PC-3 (cell line): ENCODE measurements at places on chromosomes 12 and 14. TPM values are rescaled to one million over a fixed set of nuclear protein-coding genes. Genes with fewer than 3 reads are reported as not detected.
A peak's percentile ranks its signal among the peaks of the same experiment; 100 is the strongest.

MMP17 gene
- 30.2 and 31.8 TPM in 2 replicates for total RNA-seq

SLC5A8 gene
- total RNA-seq = not detected in 2 replicates

TAMALIN gene
- total RNA-seq = 0.29 and 0.58 TPM in 2 replicates

CPNE6 gene
- not detected in 2 replicates for total RNA-seq

SLC38A4 gene
- not detected in 2 replicates for total RNA-seq

CEP83 gene
- total RNA-seq = 11.8 and 20.4 TPM in 2 replicates

TMEM233 gene
- total RNA-seq = not detected in 2 replicates

KITLG gene
- total RNA-seq = 8.4 and 14.9 TPM in 2 replicates

MAP1LC3B2 gene
- not detected in 2 replicates for total RNA-seq

CCDC177 gene
- not detected in 2 replicates for total RNA-seq

PRKD1 gene
- 1.2 and 3.0 TPM in 2 replicates for total RNA-seq

OR4E1 gene
- not detected in 2 replicates for total RNA-seq

- H3K27me3 ChIP-seq = no peaks in the 10 kb centered on the region
- H3K27ac ChIP-seq = no peak overlapping the region
- no peak overlapping the region for H3K4me3 ChIP-seq
- DNase-seq = no peak
- no peaks in the 10 kb centered on the region for H3K36me3 ChIP-seq
- H3K4me1 ChIP-seq = no peaks in the 10 kb centered on the region
These were observed 249.2 kb downstream of the ETNK1 start for GRCh38 chr12:22874151-22874550.

GRCh38 chr12:107955966-107956643 is 173.0 kb upstream of the WSCD2 start:
- H3K27ac ChIP-seq = no peak overlapping the region
- no peaks in the 10 kb centered on the region for H3K36me3 ChIP-seq
- H3K4me3 ChIP-seq = no peak overlapping the region
- no peak for DNase-seq

- H3K4me1 ChIP-seq = peaks cover 3% of the 10 kb centered on the region; the same call in 1 of the 2 replicates
- DNase-seq = no peak
- H3K4me3 ChIP-seq = no peak overlapping the region
- H3K27ac ChIP-seq = no peak overlapping the region
- H3K36me3 ChIP-seq = peaks cover 33% of the 10 kb centered on the region
These were observed 32.7 kb downstream of the KDM5A start for GRCh38 chr12:356276-356988.

GRCh38 chr12:90979951-90980350 is 24.8 kb downstream of the EPYC start:
- peaks cover 10% of the 10 kb centered on the region for H3K4me1 ChIP-seq
- DNase-seq = no peak
- no peak overlapping the region for H3K4me3 ChIP-seq
- H3K36me3 ChIP-seq = no peaks in the 10 kb centered on the region
- no peaks in the 10 kb centered on the region for H3K27me3 ChIP-seq

- H3K27me3 ChIP-seq = no peaks in the 10 kb centered on the region
- no peak overlapping the region for H3K27ac ChIP-seq
- no peaks in the 10 kb centered on the region for H3K4me1 ChIP-seq
- H3K4me3 ChIP-seq = no peak overlapping the region
These were observed 1009.1 kb upstream of the FLRT2 start for GRCh38 chr14:84520711-84521338.

GRCh38 chr12:53236443-53237111 is 4.6 kb upstream of the RARG start:
- no peak overlapping the region for H3K4me3 ChIP-seq
- no peaks in the 10 kb centered on the region for H3K27me3 ChIP-seq
- H3K27ac ChIP-seq = no peak overlapping the region
- no peak for DNase-seq

DNA sequence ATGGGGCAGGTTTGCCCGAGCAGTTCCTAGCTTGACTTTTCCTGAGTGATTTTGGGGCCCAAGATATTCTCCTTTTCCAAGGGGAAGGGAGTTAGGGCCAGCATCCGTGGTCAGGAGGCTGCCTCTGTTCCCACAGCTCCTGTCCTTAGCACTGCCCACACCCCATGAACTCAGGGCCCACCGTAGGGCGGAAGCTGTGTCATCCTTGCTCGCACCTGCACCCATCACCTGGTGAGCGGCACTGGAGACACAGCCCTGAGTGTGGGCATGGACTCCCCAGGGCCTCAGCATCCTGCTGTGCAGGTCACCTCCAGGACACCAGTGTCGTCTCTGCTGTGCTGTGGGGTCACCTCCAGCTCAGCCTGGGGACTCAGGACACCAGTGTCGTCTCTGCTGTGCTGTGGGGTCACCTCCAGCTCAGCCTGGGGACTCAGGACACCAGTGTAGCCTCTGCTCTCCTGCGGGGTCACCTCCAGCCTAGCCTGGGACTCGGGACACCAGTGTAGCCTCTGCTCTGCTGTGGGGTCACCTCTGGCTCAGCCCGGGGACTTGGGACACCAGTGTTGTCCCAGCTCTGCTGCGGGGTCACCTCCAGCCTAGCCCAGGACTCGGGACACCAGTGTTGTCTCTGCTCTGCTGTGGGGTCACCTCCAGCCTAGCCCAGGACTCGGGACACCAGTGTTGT is 322.9 kb downstream of the ADGRD1 start:
- H3K36me3 ChIP-seq = no peaks in the 10 kb centered on the region
- H3K27me3 ChIP-seq = peaks cover 84% of the 10 kb centered on the region
- no peaks in the 10 kb centered on the region for H3K4me1 ChIP-seq

GRCh38 chr12:18148961-18149360 is 59.0 kb upstream of the RERGL start:
- DNase-seq = peak; percentile 30
- no peaks in the 10 kb centered on the region for H3K4me1 ChIP-seq
- H3K4me3 ChIP-seq = no peak overlapping the region

GRCh38 chr12:80627782-80628181 is 79.7 kb upstream of the MYF6 start:
- H3K4me3 ChIP-seq = no peak overlapping the region
- peak; percentile 10 for DNase-seq
- H3K4me1 ChIP-seq = no peaks in the 10 kb centered on the region
- H3K27ac ChIP-seq = no peak overlapping the region
- no peaks in the 10 kb centered on the region for H3K36me3 ChIP-seq
- no peaks in the 10 kb centered on the region for H3K27me3 ChIP-seq

DNA sequence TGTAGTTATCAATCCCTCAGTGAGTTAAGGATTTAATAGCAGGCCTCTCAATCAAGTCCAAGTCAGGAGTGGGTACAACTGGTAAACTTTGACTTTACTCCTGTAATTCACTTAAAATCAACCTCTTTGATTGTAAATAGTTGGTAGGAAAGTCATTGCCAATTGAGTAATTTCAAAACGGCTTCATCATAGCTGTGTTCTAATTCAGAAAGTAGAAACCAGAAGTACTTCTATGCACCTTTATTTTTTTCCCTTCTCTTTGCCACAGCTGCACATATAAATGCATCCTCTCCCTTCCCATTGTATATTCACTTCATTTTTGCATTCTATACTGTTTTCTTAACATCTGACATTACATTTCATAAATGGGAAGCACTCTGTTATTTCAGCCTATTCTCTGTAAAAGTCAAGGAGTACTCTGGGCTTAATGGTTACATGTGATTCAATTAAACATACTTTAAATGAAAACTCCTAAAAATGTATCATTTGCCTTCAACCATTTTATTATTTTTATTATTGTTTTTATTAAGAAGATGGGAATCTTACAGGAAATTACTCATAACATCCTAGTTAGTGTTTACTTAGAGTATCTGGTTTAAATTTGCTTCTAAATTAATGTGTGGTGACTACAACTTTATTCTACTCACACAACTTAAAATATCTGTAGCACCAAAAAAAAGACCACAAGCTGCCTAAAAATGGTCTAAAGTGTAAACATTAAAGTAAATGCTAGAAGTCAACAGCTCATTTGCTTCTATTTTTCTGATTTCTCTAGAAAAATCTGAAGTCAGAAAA is 171.2 kb downstream of the CEP128 start:
- H3K4me3 ChIP-seq = no peak overlapping the region
- no peaks in the 10 kb centered on the region for H3K27me3 ChIP-seq
- no peak overlapping the region for H3K27ac ChIP-seq

GRCh38 chr14:61972711-61973110 is 210.5 kb downstream of the SNAPC1 start:
- peaks cover 4% of the 10 kb centered on the region; the same call in 1 of the 2 replicates for H3K4me1 ChIP-seq
- peaks cover 64% of the 10 kb centered on the region for H3K36me3 ChIP-seq
- H3K4me3 ChIP-seq = no peak overlapping the region
- no peak for DNase-seq
- H3K27ac ChIP-seq = no peak overlapping the region

GRCh38 chr12:24172031-24172772 is 222.7 kb upstream of the SOX5 start:
- H3K27ac ChIP-seq = no peak overlapping the region
- H3K4me3 ChIP-seq = no peak overlapping the region
- no peaks in the 10 kb centered on the region for H3K36me3 ChIP-seq
- H3K27me3 ChIP-seq = peaks cover 13% of the 10 kb centered on the region
- DNase-seq = no peak

DNA sequence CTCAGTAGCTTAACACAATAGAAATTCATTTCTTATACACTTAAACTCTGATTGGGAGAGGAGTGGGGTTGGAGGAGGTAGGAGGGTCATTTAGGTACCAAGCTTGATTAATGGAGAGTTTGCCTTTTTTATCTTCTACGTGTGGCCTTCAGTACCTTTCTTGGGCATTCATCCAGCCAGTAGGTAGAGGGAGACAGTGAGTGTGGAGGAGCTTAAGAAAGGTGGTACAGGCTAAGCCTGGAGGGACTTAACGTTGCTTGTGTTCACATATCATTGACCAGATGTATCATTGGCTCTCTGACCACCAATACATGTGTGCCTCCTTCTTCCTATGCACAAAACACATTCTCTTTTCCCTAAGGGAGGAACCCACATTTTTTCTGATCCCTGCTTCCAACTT is 232.9 kb upstream of the CRY1 start:
- H3K27me3 ChIP-seq = no peaks in the 10 kb centered on the region
- no peak overlapping the region for H3K27ac ChIP-seq
- H3K4me1 ChIP-seq = peaks cover 50% of the 10 kb centered on the region
- no peaks in the 10 kb centered on the region for H3K36me3 ChIP-seq
- no peak for DNase-seq

GRCh38 chr14:97149775-97150174 is 352.6 kb downstream of the VRK1 start:
- no peak overlapping the region for H3K27ac ChIP-seq
- peaks cover 7% of the 10 kb centered on the region for H3K4me1 ChIP-seq
- H3K27me3 ChIP-seq = no peaks in the 10 kb centered on the region
- H3K36me3 ChIP-seq = no peaks in the 10 kb centered on the region
- no peak for DNase-seq
- no peak overlapping the region for H3K4me3 ChIP-seq

GRCh38 chr14:29804481-29805266 is 123.0 kb downstream of the PRKD1 start:
- H3K27me3 ChIP-seq = no peaks in the 10 kb centered on the region
- no peaks in the 10 kb centered on the region for H3K36me3 ChIP-seq
- no peak overlapping the region for H3K4me3 ChIP-seq
- H3K4me1 ChIP-seq = no peaks in the 10 kb centered on the region
- DNase-seq = no peak

GRCh38 chr12:118061011-118061872 is at the start of gene WSB2:
Gene WSB2 (minus strand): TSS chr12:118061179. CDS start chr12:118061048, 131 bp downstream.
- H3K36me3 ChIP-seq = no peaks in the 10 kb centered on the region; the same call in 1 of the 2 replicates
- peak; percentile 41 for DNase-seq
- peaks cover 40% of the 10 kb centered on the region for H3K4me1 ChIP-seq
- H3K4me3 ChIP-seq = peak within 1 kb of the TSS; percentile 93
- H3K27me3 ChIP-seq = no peaks in the 10 kb centered on the region

GRCh38 chr12:27548301-27549199 is 24.5 kb downstream of the PPFIBP1 start:
- H3K36me3 ChIP-seq = no peaks in the 10 kb centered on the region
- peak overlapping the region; percentile 94 for H3K27ac ChIP-seq
- H3K4me1 ChIP-seq = peaks cover 38% of the 10 kb centered on the region
- no peak overlapping the region for H3K4me3 ChIP-seq
- DNase-seq = peak; percentile 35

- DNase-seq = peak; percentile 91
- H3K27me3 ChIP-seq = no peaks in the 10 kb centered on the region
- H3K4me1 ChIP-seq = peaks cover 69% of the 10 kb centered on the region
- H3K27ac ChIP-seq = peak overlapping the region; percentile 77
These were observed 32.4 kb downstream of the FERMT2 start for GRCh38 chr14:52918486-52918885.

- H3K36me3 ChIP-seq = peaks cover 22% of the 10 kb centered on the region
- H3K27ac ChIP-seq = no peak overlapping the region
- no peak for DNase-seq
- no peak overlapping the region for H3K4me3 ChIP-seq
- H3K4me1 ChIP-seq = no peaks in the 10 kb centered on the region
These were observed 56.8 kb downstream of the CDK17 start for GRCh38 chr12:96343347-96343954.

DNA sequence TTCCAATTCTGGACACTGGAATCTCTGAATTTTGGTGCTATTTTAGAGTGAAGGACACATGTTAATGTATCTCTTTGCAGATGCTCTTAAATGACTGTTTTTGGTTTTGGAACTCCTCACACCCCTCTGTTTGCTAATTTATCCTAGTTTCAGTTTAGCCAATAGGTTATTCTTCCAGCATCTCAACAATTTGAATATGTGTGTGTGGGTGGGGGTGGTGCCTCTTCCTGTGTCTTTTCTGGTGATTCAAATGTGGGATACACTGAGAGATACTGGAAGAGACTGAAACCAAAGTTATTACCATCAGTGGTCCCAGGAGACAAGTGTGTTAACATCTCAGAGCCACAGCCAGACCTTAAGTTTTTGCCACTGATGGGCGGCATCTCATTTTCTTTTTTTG is 1317.4 kb upstream of the TMEM132C start:
- DNase-seq = no peak
- peaks cover 39% of the 10 kb centered on the region for H3K27me3 ChIP-seq
- no peak overlapping the region for H3K4me3 ChIP-seq
- no peaks in the 10 kb centered on the region for H3K36me3 ChIP-seq

- no peak for DNase-seq
- peaks cover 20% of the 10 kb centered on the region for H3K4me1 ChIP-seq
- H3K4me3 ChIP-seq = peak overlapping the region; percentile 86
- no peaks in the 10 kb centered on the region for H3K36me3 ChIP-seq
- H3K27me3 ChIP-seq = no peaks in the 10 kb centered on the region
These were observed 715 bp downstream of the CACNB3 start for GRCh38 chr12:48818831-48819590.

- no peaks in the 10 kb centered on the region for H3K27me3 ChIP-seq
- DNase-seq = no peak
- peaks cover 23% of the 10 kb centered on the region for H3K4me1 ChIP-seq
- H3K36me3 ChIP-seq = no peaks in the 10 kb centered on the region
- no peak overlapping the region for H3K27ac ChIP-seq
These were observed 109.8 kb upstream of the DNM1L start for GRCh38 chr12:32569259-32569658.

GRCh38 chr12:109994401-109995175 is 1.6 kb downstream of the GIT2 start:
- H3K4me3 ChIP-seq = peak overlapping the region; percentile 96
- DNase-seq = peak; percentile 30
- H3K27ac ChIP-seq = no peak overlapping the region
- H3K4me1 ChIP-seq = peaks cover 21% of the 10 kb centered on the region
- H3K27me3 ChIP-seq = no peaks in the 10 kb centered on the region
- peaks cover 6% of the 10 kb centered on the region; the same call in 1 of the 2 replicates for H3K36me3 ChIP-seq
